ENCODE measurements at places on chromosomes 2 and 18.

- no peak for DNase-seq
- H3K4me3 ChIP-seq, result no peak overlapping the region
- no peaks in the 10 kb centered on the region for H3K36me3 ChIP-seq
- H3K4me1 ChIP-seq, result no peaks in the 10 kb centered on the region
These were observed 56.8 kb downstream of the SLC4A10 start for GRCh38 chr2:161681046-161681445.

DNA sequence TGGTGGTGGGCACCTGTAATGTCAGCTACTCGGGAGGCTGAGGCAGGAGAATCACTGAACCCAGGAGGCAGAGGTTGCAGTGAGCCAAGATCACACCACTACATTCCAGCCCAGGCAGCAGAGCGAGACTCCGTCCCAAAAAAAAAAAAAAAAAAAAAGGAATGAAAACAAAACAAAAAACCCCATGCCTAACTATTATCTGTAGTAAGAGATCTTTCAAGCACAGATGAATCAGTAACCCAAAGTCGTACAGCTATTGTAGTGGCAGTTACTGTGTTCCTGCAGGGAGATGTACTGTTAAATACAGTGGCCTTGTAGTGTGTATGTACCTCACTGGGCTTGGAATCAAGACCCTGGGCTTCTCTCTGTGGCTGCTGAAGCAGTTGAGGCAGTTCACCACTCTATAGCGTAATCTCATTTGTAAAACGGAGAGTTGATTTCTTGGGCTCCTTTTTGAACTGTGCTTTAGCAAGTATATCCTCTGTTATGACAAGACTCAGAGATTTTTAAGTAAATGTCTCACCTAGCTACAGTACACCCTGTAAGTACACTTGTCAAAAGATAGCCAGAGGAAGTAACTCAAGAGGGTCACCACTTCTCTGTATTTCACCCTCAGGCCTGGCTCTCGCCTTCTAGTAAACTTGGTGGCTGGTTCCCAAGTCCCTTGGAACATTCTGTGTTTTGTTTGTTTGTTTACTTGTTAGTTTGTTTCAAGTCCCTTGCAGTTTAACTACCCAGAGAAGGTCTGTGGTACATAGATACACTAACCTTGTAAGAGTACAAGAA is 109.6 kb upstream of the FOSL2 start:
- H3K36me3 ChIP-seq, result no peaks in the 10 kb centered on the region
- no peak for DNase-seq
- H3K4me3 ChIP-seq, result no peak overlapping the region
- no peaks in the 10 kb centered on the region for H3K27me3 ChIP-seq
- H3K4me1 ChIP-seq, result no peaks in the 10 kb centered on the region

DNA sequence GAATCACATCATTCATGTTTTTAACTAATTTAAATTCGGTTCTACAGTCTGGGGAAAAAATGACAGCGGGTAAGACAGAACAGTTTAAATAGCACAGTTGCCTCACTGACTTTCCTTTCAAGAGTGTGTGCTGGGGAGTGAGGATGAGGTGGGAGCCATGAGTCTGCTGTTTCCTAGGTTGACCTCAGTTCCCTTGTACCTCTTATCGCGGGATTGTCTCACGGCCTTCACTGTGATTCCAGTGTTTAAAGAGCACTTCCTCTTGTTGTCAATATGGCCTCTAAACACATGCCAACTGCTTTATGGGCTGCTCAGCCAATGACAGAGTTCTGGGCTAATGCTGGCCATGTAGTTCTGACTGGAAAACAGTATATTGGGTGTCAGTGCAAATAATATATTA is 41.6 kb upstream of the ALMS1 start:
- no peak overlapping the region for H3K27ac ChIP-seq
- DNase-seq, result no peak
- no peaks in the 10 kb centered on the region for H3K4me1 ChIP-seq
- peaks cover 12% of the 10 kb centered on the region for H3K27me3 ChIP-seq

- H3K27ac ChIP-seq, result no peak overlapping the region
- H3K27me3 ChIP-seq, result peaks cover 58% of the 10 kb centered on the region
- no peak for DNase-seq
- no peak overlapping the region for H3K4me3 ChIP-seq
- no peaks in the 10 kb centered on the region for H3K36me3 ChIP-seq
These were observed 31.0 kb downstream of the EDAR start for GRCh38 chr2:108958002-108958401.

DNA sequence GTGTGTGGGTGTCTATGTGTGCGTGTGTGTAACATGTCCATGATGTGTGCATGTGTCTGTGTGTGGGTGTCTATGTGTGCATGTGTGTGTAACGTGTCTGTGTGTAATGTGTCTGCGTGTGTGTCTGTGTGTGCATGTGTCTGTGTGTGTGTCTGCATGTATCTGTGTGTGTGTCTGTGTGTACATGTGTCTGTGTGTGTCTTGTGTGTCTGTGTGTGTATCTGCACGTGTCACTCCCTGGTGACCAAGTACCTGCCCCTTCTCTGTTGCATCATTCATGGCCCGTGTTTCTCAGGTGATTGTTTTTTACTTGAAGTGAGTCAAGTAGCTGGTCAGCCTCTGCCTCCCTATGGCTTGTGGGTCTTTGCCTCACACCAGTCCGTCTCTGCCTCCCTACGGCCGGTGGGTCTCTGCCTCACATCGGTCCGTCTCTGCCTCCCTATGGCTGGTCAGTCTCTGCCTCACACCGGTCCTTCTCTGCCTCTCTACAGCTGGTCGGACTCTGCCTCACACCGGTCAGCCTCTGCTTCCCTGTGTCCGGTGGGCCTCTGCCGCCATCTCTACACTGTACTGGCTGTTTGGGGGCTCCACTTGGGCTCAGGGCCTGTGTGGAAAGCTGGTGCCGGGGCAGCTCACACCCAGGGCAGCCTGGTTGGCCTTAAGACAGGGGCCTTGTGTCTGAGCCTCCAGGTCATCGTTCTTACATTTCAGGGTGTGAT is 31.6 kb downstream of the KCNG2 start:
- no peak overlapping the region for H3K27ac ChIP-seq
- H3K36me3 ChIP-seq, result no peaks in the 10 kb centered on the region
- H3K4me3 ChIP-seq, result no peak overlapping the region

DNA sequence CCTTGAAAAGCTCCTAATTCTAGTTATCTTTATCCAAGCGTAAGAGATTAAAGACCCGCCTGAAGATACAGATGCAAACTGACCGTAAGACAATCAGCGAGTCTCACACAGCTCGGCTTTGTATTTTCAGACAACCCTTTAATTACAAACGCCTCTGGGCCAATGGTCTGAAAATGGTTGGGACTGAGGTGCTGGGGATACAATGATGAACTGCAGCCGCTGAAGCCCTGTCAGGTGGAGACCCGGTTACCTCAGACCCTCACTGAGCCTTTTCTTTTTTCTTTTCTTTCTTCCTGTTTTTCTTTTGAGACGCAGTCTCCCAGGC is 715 bp upstream of the CFAP36 start:
- H3K36me3 ChIP-seq, result peaks cover 5% of the 10 kb centered on the region
- H3K4me1 ChIP-seq, result peaks cover 3% of the 10 kb centered on the region
- no peaks in the 10 kb centered on the region for H3K27me3 ChIP-seq

- DNase-seq, result no peak
- H3K27me3 ChIP-seq, result no peaks in the 10 kb centered on the region
- no peak overlapping the region for H3K4me3 ChIP-seq
These were observed 125.7 kb upstream of the RND3 start for GRCh38 chr2:150612957-150613710.

DNA sequence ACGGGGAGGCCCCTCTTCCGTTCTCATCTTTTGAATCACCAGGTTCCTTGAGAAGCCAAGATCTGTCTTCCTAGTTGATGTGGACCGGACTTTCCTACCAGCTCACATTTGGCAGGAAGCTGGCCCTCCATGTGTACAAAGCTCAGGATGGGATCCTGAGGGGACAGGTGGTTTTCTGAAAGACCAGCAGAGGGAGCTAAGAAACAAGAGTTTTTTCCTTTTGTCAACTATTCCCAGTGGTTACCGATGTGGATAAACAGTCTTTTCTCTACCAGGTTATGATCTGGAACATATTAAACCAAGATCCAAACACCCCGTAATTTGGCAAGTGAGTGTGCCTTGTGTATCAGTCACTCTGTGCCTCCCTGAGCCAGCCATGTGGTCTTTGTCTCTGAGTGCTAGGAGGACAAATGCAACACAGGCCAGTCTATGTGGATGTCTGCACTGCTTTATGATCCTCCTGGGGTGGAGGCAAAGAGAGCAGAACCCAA is 25.1 kb upstream of the ARHGAP25 start:
- no peaks in the 10 kb centered on the region for H3K4me1 ChIP-seq
- H3K4me3 ChIP-seq, result no peak overlapping the region
- peak; percentile 62 for DNase-seq
- no peaks in the 10 kb centered on the region for H3K36me3 ChIP-seq

- H3K4me3 ChIP-seq, result no peak overlapping the region
- no peaks in the 10 kb centered on the region for H3K4me1 ChIP-seq
- no peaks in the 10 kb centered on the region for H3K36me3 ChIP-seq
- H3K27me3 ChIP-seq, result no peaks in the 10 kb centered on the region
- DNase-seq, result no peak
These were observed 232.9 kb upstream of the BOD1L2 start for GRCh38 chr18:56913941-56914340.

GRCh38 chr2:41042343-41042742 is 590.5 kb upstream of the SLC8A1 start:
- no peaks in the 10 kb centered on the region for H3K4me1 ChIP-seq
- no peak overlapping the region for H3K27ac ChIP-seq
- no peak overlapping the region for H3K4me3 ChIP-seq
- no peaks in the 10 kb centered on the region for H3K27me3 ChIP-seq

GRCh38 chr18:3411854-3412268 is 38.1 kb upstream of the TGIF1 start:
- H3K27me3 ChIP-seq, result no peaks in the 10 kb centered on the region
- H3K4me3 ChIP-seq, result no peak overlapping the region
- no peak overlapping the region for H3K27ac ChIP-seq
- H3K36me3 ChIP-seq, result no peaks in the 10 kb centered on the region
- no peak for DNase-seq
- peaks cover 3% of the 10 kb centered on the region for H3K4me1 ChIP-seq

DNA sequence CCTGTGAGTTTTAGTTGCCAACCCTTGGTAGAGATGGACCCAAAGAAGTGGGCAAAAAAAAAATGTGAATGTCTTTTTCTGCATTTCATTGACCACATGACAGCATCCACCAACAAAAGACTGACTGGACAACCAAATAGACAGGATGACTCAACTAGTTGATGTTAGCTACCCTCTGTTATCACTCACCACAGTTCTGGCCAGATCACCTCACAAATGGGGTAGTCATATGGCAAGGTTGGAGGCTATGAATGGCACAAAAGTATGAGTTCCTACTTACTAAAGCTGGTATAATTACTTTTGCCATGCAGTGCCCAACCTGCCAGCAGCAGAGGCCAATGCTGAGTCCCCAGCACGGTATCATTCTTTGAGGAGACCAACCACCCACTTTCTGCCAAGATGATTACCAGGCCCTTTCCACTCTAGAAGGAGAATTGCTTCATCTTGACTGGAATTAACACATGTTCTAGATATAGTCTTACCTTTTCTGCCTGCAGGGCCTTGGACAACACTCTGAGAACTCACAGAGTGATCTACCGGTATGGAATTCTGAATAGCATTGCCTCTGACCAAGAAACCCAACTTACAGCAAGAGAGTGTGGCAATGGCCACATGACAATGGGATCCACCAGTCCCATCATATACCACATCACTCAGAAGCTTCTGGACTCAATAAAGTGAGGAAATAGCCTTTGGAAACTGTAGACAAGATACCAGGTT is 20.1 kb upstream of the TCF7L1 start:
- peaks cover 4% of the 10 kb centered on the region for H3K27me3 ChIP-seq
- no peak for DNase-seq
- H3K4me1 ChIP-seq, result no peaks in the 10 kb centered on the region

- H3K4me1 ChIP-seq, result peaks cover 21% of the 10 kb centered on the region
- H3K27me3 ChIP-seq, result no peaks in the 10 kb centered on the region
- H3K27ac ChIP-seq, result peak overlapping the region; percentile 65
- DNase-seq, result peak; percentile 45
- no peak overlapping the region for H3K4me3 ChIP-seq
These were observed 27.9 kb downstream of the CCDC88A start for GRCh38 chr2:55391615-55392242.

DNA sequence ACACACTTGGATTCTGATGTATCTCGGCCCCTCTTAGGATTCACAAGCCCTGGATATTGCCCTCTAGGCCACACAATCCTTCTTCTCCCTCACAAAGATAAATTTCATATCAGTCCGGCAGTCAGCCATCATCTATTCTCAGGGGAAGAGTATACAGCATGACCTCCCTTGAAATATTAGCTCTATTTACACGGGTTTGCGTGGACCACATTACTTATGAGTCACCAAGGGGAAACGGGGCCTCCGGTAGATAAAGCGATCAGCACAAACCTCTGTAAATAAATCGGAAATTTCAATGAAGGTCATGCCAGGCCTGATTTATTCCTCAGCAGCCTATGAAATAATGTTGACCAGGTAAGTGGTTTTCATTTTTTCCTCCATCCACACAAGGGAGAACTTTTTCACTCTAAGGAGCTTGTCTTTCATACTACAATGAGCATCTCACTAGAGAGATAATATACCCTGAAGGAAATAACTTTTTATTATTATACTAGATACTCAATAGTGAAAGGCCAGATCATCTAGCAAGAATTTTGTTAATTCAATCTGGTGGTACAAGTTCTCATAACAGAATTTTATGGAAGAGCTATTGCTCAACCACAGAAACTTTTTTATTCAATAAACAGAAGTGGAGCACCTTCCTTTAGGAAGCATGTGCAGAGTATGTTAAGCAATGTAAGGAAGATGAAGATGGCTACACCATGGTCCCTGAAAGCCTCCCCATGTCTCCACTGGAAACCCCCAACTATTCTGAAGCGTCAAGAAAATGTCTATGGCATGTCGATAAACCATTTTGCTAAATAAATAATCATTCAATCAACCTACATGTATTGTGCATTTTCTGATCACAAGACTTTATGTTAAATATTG is 125.2 kb upstream of the PIK3C3 start:
- H3K27me3 ChIP-seq, result no peaks in the 10 kb centered on the region
- H3K4me1 ChIP-seq, result no peaks in the 10 kb centered on the region
- DNase-seq, result no peak
- H3K4me3 ChIP-seq, result no peak overlapping the region
- no peak overlapping the region for H3K27ac ChIP-seq
